ENCODE measurements at places on chromosomes 12 and 14. TPM values are rescaled to one million over a fixed set of nuclear protein-coding genes. Genes with fewer than 3 reads are reported as not detected.

Gene KIF26A
- not detected for total RNA-seq

Gene MEG3
- total RNA-seq = 1.7 TPM

Gene BMAL2
- total RNA-seq = 1.6 TPM

Gene GLIPR1L1
- not detected for total RNA-seq

Gene TMEM132C
- under 0.01 TPM for total RNA-seq

Gene LAG3
- total RNA-seq = 0.31 TPM

Gene LRRC10
- not detected for total RNA-seq

Gene MYH6
- total RNA-seq = not detected

Measured in mononuclear cell (primary cell).